ENCODE measurements at places on chromosomes 2 and 18. TPM values are rescaled to one million over a fixed set of nuclear protein-coding genes. Genes with fewer than 3 reads are reported as not detected.

The VIT gene
- 3.6 TPM for total RNA-seq

The PDE1A gene
- 21.6 TPM for total RNA-seq

The FEV gene
- 0.56 TPM for total RNA-seq

The RESP18 gene
- not detected for total RNA-seq

DNA sequence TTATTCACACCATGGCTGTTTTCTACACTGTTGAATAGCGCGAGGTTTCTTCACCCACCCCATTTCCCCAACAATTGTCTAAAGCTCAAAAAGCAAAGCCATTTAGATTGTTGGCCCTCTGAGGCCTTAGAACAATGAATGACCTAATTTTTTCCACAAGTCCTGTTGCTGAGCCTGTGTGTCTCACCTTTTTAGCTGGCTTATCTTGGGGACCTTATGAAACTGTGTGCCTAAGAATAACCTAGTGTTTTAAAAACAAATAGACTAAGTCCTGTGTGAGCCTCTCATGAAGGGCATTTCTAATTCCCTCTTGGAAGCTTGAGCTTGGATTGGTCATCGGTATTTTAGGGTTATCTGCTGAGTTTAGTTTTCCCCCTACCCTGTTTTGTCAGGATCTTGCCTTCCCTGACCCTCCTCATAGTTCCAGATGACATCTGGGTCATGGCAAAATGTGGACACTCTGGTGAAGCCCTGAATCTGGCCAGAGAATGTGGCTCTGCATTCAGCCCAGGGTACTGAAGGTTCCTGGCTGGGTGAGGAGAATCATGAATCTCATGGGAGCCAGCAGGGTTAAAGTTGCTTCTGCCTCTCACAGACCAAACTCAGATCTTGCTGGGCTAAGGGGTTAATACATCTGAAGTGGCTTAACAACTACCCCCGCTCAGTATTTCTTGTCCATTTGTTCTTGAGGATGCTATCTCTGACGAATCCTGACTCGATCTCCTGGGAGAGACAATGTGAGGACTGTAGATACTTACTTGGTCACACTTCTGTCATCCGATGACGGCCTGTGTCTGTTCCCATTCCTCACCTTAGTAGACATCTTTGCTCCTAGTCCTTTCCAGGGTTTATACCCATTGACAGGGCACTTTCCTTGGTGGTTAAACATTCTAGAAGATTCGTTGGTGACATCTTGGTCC lies 104.2 kb upstream of the MAP4K3 start:
- DNase-seq: no peak
- H3K27me3 ChIP-seq: peaks cover 1% of the 10 kb centered on the region
- peak overlapping the region; percentile 4 for H3K4me3 ChIP-seq
- no peaks in the 10 kb centered on the region for H3K36me3 ChIP-seq

DNA sequence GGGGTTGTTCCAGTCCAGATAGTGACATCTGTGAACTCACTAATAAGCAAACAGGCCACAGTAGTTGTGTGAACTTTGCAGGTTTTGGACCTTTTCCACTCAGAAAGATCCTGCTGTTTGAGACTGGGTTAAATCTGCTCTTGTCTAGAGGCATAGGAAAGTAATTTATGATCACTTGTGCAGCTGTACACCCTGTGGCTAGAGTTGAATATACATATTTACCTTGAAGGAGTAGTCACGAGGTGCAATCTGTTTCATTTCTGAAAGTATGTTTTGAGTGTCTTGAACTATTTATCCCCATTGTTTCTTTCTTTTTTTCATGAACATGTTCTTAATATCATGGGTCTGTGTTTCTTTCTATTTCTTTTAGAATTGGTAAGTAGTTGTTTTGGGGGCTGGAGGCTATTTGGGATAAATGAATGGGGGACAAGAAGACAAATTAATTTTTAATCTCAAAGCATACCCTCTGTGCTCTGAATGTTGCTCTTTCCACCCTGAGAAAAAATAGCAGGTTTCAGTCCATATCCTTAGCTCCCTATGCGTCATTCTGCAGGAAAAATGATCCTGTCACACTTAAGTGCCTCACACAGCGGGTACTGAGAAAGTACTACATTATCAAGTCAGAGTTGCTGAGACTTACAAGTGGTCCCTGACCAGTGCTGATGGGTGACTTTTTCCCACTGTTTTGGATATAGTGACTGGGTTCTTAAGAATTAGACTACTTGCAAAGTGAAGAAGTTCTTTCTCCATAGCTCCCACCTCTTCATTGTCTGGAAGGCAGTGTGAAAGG lies 28.2 kb downstream of the DCC start:
- H3K36me3 ChIP-seq: peaks cover 4% of the 10 kb centered on the region
- H3K27ac ChIP-seq: no peak overlapping the region
- H3K4me1 ChIP-seq: no peaks in the 10 kb centered on the region
- no peak for DNase-seq

DNA sequence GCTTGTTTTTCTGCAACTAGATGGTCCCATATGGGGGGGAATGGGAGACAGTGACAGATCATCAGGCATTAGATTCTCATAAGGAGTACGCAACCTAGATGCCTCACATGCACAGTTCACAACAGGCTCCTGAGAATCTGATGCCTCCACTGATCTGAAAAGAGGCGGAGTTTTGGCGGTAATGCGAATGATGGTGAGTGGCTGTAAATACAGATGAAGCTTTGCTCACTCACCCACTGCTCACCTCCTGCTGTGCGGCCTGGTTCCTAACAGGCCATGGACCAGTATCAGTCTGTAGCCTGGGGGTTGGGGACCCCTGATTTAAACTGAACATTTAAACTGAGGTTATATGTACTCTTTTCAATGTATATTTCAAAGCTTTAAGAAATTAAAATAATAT lies 40.7 kb downstream of the SOS1 start:
- DNase-seq: no peak
- H3K36me3 ChIP-seq: no peaks in the 10 kb centered on the region
- no peaks in the 10 kb centered on the region for H3K27me3 ChIP-seq
- H3K27ac ChIP-seq: no peak overlapping the region

DNA sequence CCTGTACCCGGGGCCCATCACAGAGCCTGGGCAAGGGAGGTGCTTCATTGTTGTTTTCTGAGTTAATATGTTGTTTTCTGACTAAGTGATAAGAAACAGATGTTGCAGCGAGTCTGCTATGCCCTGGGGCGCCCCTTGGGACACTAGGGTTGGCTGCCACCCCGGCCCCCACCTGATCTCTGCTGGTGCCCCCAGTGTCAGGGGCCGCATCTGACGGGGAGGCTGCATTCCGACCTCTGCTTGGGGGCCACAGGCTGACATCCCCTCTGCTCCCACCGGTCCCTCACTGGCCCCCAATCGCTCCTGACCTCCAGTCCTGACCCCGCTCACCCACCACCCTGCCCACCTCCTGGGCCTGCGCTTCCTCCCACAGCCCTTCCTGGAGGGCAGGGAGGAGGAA lies 65.9 kb downstream of the LONRF2 start:
- H3K27me3 ChIP-seq: no peaks in the 10 kb centered on the region
- no peak overlapping the region for H3K27ac ChIP-seq
- DNase-seq: no peak

GRCh38 chr18:22470248-22471235 lies 52.8 kb upstream of the CTAGE1 start:
- no peak for DNase-seq
- H3K4me1 ChIP-seq: peaks cover 24% of the 10 kb centered on the region
- H3K36me3 ChIP-seq: no peaks in the 10 kb centered on the region
- H3K27me3 ChIP-seq: peaks cover 1% of the 10 kb centered on the region
- no peak overlapping the region for H3K27ac ChIP-seq

- peaks cover 22% of the 10 kb centered on the region for H3K4me1 ChIP-seq
- H3K27me3 ChIP-seq: peaks cover 19% of the 10 kb centered on the region
- H3K36me3 ChIP-seq: peaks cover 10% of the 10 kb centered on the region
- H3K27ac ChIP-seq: no peak overlapping the region
Measured at GRCh38 chr2:72893594-72894319, 6.5 kb downstream of the SPR start.

- no peak for DNase-seq
Measured at GRCh38 chr2:48733067-48733503, 22.4 kb downstream of the LHCGR start.

- no peak for DNase-seq
- H3K27ac ChIP-seq: no peak overlapping the region
- peaks cover 48% of the 10 kb centered on the region for H3K36me3 ChIP-seq
Measured at GRCh38 chr2:36528274-36528673, 69.7 kb downstream of the FEZ2 start.

GRCh38 chr2:98463081-98463481 lies 18.4 kb downstream of the INPP4A start:
- no peak overlapping the region for H3K27ac ChIP-seq
- no peak for DNase-seq
- peaks cover 8% of the 10 kb centered on the region for H3K27me3 ChIP-seq
- H3K36me3 ChIP-seq: peaks cover 3% of the 10 kb centered on the region

GRCh38 chr2:208046686-208047085 lies 21.4 kb upstream of the PLEKHM3 start:
- H3K36me3 ChIP-seq: no peaks in the 10 kb centered on the region
- no peaks in the 10 kb centered on the region for H3K27me3 ChIP-seq
- no peak for DNase-seq
- no peak overlapping the region for H3K4me3 ChIP-seq
- H3K27ac ChIP-seq: no peak overlapping the region

- DNase-seq: no peak
- no peaks in the 10 kb centered on the region for H3K4me1 ChIP-seq
- no peaks in the 10 kb centered on the region for H3K36me3 ChIP-seq
- no peak overlapping the region for H3K4me3 ChIP-seq
- H3K27me3 ChIP-seq: no peaks in the 10 kb centered on the region
- H3K27ac ChIP-seq: no peak overlapping the region
Measured at GRCh38 chr2:150526827-150527226, 39.4 kb upstream of the RND3 start.

DNA sequence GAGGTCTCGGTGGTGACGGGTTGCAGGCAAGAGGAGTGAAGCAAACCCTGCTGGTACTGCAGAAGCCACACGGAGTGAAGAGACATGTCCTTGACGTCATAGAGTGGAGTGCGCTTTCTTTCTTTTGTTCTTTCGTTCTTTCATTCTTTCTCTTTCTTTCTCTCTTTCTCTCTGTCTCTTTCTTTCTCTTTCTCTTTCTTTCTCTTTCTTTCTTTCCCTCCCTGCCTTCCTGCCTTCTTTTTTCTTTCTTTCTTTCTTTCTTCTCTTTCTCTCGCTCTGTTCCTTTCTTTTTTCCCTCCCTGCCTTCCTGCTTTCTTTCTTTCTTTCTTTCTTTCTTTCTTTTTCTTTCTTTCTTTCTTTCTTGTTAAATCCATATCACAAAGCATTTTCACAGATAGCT lies 39.2 kb downstream of the LRRFIP1 start:
- DNase-seq: no peak
- peaks cover 23% of the 10 kb centered on the region for H3K4me1 ChIP-seq
- peaks cover 12% of the 10 kb centered on the region for H3K36me3 ChIP-seq
- peaks cover 19% of the 10 kb centered on the region for H3K27me3 ChIP-seq
- H3K27ac ChIP-seq: no peak overlapping the region
- no peak overlapping the region for H3K4me3 ChIP-seq

- no peak overlapping the region for H3K27ac ChIP-seq
- no peaks in the 10 kb centered on the region for H3K27me3 ChIP-seq
- DNase-seq: no peak
- H3K36me3 ChIP-seq: no peaks in the 10 kb centered on the region
- no peak overlapping the region for H3K4me3 ChIP-seq
- no peaks in the 10 kb centered on the region for H3K4me1 ChIP-seq
Measured at GRCh38 chr2:73436019-73436418, 50.4 kb downstream of the ALMS1 start.

DNA sequence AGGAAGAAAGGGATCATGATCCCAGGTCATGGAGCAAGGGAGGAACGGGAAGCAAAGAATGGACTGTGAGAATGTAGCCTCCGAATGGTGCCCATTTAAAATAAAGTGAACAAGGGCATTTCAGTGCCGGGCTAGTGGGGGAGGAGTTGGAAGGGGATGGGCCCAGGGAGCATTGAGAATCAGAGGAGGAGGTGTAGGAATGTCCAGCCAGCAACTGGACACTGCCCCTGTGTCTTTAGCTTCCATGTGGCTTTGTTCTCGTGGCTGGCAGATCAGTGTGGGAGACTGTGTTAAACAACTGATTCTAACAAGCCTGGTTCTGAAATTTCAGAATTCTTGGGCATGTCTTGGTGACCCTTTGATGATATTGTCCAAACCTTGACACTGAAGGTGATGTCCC lies 1.4 kb upstream of the RNF103 start:
- DNase-seq: no peak
- peak overlapping the region; percentile 78 for H3K4me3 ChIP-seq
- peaks cover 10% of the 10 kb centered on the region for H3K27me3 ChIP-seq
- H3K36me3 ChIP-seq: no peaks in the 10 kb centered on the region
- peaks cover 5% of the 10 kb centered on the region for H3K4me1 ChIP-seq

DNA sequence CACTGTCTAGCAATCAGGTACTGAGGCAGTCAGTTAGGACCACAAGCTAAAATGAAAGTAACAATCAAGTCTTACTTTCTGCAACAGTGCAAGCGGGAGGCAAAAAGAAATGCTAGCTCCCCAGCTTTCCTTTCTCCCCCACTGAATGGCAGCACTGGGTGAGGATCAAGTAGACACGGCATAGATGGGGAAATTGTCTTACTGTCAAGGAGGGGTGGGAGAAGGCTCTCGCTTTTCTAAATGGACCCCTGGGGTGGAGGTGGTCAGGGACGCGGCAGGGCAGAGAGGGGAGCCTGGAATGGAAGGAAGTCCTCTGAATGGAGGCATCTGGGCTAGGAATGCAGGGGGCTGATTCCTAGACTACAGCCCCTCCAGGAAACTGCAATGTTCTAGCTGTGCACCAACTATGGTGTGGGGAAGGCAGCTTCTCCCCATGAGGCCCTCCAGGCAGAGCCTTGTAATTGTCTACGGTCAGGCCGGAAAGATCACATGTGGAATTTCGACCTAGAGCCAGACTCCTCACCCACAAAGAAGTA lies 24.3 kb downstream of the METTL8 start:
- no peak for DNase-seq
- H3K27me3 ChIP-seq: no peaks in the 10 kb centered on the region
- peak overlapping the region; percentile 77 for H3K27ac ChIP-seq
- H3K4me1 ChIP-seq: peaks cover 12% of the 10 kb centered on the region
- no peak overlapping the region for H3K4me3 ChIP-seq

- no peak overlapping the region for H3K27ac ChIP-seq
- H3K4me3 ChIP-seq: no peak overlapping the region
- no peaks in the 10 kb centered on the region for H3K27me3 ChIP-seq
- no peak for DNase-seq
- no peaks in the 10 kb centered on the region for H3K36me3 ChIP-seq
Measured at GRCh38 chr2:98704499-98705332, 26.2 kb downstream of the MGAT4A start.

DNA sequence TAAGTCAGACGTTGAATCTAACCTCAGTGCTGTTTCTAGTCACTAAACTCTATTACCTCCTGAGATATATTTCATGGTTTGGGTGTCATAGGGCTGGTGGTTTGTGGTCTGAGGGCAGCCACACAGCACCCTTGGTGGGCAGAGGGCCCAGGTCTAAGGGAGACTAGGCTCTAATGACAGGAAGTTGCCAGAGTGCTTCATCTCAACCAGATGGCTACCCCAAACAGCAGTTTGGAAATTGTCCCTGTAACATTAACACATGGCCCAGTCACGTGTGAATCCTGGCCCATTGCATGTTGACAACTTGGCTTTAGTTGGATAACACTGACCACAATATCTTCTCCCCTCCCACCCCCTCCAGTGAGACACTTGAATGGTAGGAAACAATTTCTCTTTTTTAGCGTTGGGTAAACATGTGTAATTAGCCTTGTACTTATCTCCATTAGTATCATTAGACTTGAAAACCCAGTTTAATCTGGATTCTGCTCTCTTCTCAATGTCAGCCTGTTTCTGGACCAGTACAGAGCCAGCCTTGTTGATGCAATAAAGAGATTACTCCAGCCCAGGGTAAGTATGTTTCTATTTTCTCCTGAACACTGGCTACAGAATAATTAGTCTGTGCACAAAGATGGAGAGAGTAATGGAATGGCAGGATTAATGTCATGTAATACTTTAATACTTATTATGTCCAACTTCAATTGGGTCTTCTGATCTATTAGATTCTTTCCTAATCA lies 187.8 kb upstream of the SIX3 start:
- no peaks in the 10 kb centered on the region for H3K27me3 ChIP-seq
- H3K36me3 ChIP-seq: no peaks in the 10 kb centered on the region
- H3K4me3 ChIP-seq: no peak overlapping the region
- H3K4me1 ChIP-seq: no peaks in the 10 kb centered on the region
